Liver (tissue), 10 donors: ENCODE measurements at places on chromosomes 6 and 20. TPM values are rescaled to one million over a fixed set of nuclear protein-coding genes. Genes with fewer than 3 reads are reported as not detected.

Gene ULBP3
- 0.92 TPM for total RNA-seq

Gene FLRT3
- total RNA-seq: 29.7 TPM

Gene SMAP1
- total RNA-seq: 13.3 TPM

Gene ATP6V1G2
- 0.17 TPM for total RNA-seq
